CD4-positive, CD25-positive, alpha-beta regulatory T cell (primary cell): ENCODE measurements at places on chromosomes 2 and 18. TPM values are rescaled to one million over a fixed set of nuclear protein-coding genes. Genes with fewer than 3 reads are reported as not detected.

The CCL20 gene
- polyA plus RNA-seq, result 0.94 TPM

GRCh38 chr2:180952082-180952481, 28.3 kb upstream of the UBE2E3 start:
- no peak overlapping the region for H3K4me3 ChIP-seq
- H3K4me1 ChIP-seq, result no peaks in the 10 kb centered on the region
- H3K27me3 ChIP-seq, result peaks cover 3% of the 10 kb centered on the region
- DNase-seq, result no peak
- no peaks in the 10 kb centered on the region for H3K36me3 ChIP-seq

DNA sequence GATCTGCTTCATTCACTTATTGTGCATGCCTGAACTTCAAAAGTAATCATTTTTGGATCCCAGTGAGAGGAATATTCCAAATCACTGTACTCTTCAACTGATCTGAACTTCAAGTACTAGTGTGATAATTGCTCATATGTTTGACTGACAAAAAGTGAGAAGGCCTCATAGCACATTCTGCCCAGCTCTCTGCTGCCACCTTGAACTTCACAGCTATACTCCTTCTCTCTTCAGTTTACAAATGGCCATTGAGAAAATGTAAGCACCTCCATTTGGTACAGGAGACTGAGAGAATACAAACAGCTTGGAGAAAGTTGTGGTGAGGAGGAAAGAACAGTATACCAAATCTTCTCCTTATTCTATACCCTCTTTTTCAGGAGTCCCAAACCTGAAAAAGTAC, 946.0 kb upstream of the CHAC2 start:
- H3K27ac ChIP-seq, result no peak overlapping the region
- no peaks in the 10 kb centered on the region for H3K27me3 ChIP-seq
- no peak for DNase-seq
- H3K4me3 ChIP-seq, result no peak overlapping the region
- H3K36me3 ChIP-seq, result no peaks in the 10 kb centered on the region

The GREB1 gene
- 0.11 TPM for polyA plus RNA-seq

DNA sequence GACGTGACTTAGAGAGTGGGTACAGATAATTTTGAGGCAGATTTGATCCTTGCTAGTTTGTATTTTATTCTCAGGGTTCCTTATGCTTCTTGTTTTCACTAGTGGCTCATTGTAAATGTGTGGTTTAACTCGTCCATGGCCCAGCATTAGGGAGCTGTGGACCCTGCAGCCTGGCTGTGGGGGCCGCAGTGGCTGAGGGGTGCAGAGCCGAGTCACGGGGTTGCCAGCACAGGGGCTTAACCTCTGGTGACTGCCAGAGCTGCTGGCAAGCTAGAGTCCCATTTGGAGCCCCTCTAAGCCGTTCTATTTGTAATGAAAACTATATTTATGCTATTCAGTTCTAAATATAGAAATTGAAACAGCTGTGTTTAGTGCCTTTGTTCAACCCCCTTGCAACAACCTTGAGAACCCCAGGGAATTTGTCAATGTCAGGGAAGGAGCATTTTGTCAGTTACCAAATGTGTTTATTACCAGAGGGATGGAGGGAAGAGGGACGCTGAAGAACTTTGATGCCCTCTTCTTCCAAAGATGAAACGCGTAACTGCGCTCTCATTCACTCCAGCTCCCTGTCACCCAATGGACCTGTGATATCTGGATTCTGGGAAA, 269.9 kb downstream of the MYT1L start:
- DNase-seq, result no peak
- no peaks in the 10 kb centered on the region for H3K36me3 ChIP-seq
- peaks cover 5% of the 10 kb centered on the region for H3K4me1 ChIP-seq
- H3K27me3 ChIP-seq, result no peaks in the 10 kb centered on the region
- H3K27ac ChIP-seq, result no peak overlapping the region

DNA sequence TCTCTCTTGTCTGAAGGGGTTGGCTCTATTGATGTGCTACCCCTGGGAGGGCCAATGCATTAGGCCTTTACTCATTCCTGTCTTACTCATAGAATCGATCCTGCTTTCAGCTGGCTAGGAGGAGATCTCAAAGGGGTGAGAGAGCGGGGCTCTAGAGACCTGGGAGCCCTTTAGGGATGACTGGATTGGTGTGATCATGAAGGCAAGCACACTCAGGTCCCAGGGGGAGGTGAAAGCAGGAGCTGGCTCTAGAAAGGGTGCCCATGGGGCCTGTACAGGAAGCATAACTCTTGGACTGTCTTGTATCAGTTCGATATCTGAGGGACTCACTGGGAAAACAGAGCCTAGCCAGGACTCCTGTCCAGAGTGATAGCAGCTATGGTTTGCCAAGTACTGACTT, 47.8 kb downstream of the INPP4A start:
- peaks cover 36% of the 10 kb centered on the region for H3K36me3 ChIP-seq
- peaks cover 14% of the 10 kb centered on the region for H3K4me1 ChIP-seq
- no peak overlapping the region for H3K27ac ChIP-seq
- H3K4me3 ChIP-seq, result no peak overlapping the region
- H3K27me3 ChIP-seq, result no peaks in the 10 kb centered on the region

GRCh38 chr2:46275995-46276394, 21.2 kb upstream of the EPAS1 start:
- H3K27ac ChIP-seq, result no peak overlapping the region
- no peaks in the 10 kb centered on the region for H3K36me3 ChIP-seq
- peaks cover 1% of the 10 kb centered on the region for H3K27me3 ChIP-seq
- no peak overlapping the region for H3K4me3 ChIP-seq
- H3K4me1 ChIP-seq, result no peaks in the 10 kb centered on the region

- H3K36me3 ChIP-seq, result no peaks in the 10 kb centered on the region
- H3K4me3 ChIP-seq, result no peak overlapping the region
- no peak for DNase-seq
- no peaks in the 10 kb centered on the region for H3K4me1 ChIP-seq
- H3K27ac ChIP-seq, result no peak overlapping the region
These were observed 13.5 kb downstream of the LTBP1 start for GRCh38 chr2:32960238-32960637.

GRCh38 chr2:160984426-160985077, 175.7 kb upstream of the TANK start:
- no peaks in the 10 kb centered on the region for H3K36me3 ChIP-seq
- H3K27ac ChIP-seq, result no peak overlapping the region
- no peaks in the 10 kb centered on the region for H3K4me1 ChIP-seq

- no peaks in the 10 kb centered on the region for H3K36me3 ChIP-seq
- peaks cover 37% of the 10 kb centered on the region for H3K4me1 ChIP-seq
- peak; percentile 77 for DNase-seq
- peak within 1 kb of the TSS; percentile 74 for H3K4me3 ChIP-seq
- H3K27ac ChIP-seq, result peak within 1 kb of the TSS; percentile 86
These were observed at the start of gene SH2D6 for GRCh38 chr2:85418132-85419008. Gene SH2D6, plus strand, starts transcription at chr2:85418714. Its CDS starts 10,752 bp downstream, at chr2:85429466.

- no peak overlapping the region for H3K4me3 ChIP-seq
- DNase-seq, result no peak
- no peak overlapping the region for H3K27ac ChIP-seq
- H3K27me3 ChIP-seq, result no peaks in the 10 kb centered on the region
- H3K4me1 ChIP-seq, result peaks cover 4% of the 10 kb centered on the region
These were observed 89.0 kb downstream of the INSIG2 start for GRCh38 chr2:118177318-118177717.

DNA sequence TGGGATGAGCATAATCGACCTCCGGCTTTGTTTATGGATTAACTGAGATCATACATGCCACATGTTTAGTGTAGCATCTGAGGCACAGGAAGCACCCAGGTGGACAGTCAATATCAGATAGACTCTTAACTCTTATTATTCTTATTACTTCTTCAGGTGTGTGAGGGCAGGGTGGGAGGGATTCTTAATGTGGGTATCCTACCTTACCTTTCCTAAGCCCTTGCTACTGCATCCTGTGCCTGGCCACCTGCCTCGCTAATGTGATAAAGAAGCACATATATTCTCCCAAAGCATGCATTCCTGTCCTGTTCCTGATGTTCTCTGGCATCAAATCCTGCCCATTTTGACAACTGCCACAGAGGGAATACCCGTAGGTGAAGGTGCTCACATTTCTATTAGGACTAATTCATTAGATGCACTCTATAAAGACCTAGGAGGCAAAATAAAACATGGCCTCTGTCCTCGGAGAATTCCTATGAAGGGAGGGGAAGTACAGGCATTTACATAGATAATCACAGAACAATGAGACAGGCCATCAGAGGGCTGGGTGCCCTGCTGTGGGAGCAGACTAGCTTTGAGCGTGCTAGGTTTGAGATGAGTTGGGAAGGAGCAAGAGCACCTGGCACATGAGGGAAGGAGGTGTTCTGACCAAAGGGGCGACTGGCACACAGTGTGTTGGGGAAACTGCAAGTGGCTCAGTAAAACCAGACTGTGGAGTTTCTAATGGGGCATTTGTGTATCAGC, 19.5 kb upstream of the CELF4 start:
- no peaks in the 10 kb centered on the region for H3K27me3 ChIP-seq
- no peaks in the 10 kb centered on the region for H3K36me3 ChIP-seq
- H3K4me3 ChIP-seq, result no peak overlapping the region
- DNase-seq, result no peak
- no peaks in the 10 kb centered on the region for H3K4me1 ChIP-seq

GRCh38 chr2:62202019-62202722, 6.3 kb downstream of the B3GNT2 start:
- no peaks in the 10 kb centered on the region for H3K36me3 ChIP-seq
- peak overlapping the region; percentile 18 for H3K27ac ChIP-seq
- no peaks in the 10 kb centered on the region for H3K27me3 ChIP-seq

The SIX2 gene
- polyA plus RNA-seq, result not detected

GRCh38 chr2:100603948-100604633, 41.3 kb downstream of the PDCL3 start:
- H3K27ac ChIP-seq, result no peak overlapping the region
- no peaks in the 10 kb centered on the region for H3K36me3 ChIP-seq
- DNase-seq, result no peak
- H3K27me3 ChIP-seq, result no peaks in the 10 kb centered on the region
- H3K4me1 ChIP-seq, result peaks cover 9% of the 10 kb centered on the region

The GAD1 gene
- not detected for polyA plus RNA-seq

DNA sequence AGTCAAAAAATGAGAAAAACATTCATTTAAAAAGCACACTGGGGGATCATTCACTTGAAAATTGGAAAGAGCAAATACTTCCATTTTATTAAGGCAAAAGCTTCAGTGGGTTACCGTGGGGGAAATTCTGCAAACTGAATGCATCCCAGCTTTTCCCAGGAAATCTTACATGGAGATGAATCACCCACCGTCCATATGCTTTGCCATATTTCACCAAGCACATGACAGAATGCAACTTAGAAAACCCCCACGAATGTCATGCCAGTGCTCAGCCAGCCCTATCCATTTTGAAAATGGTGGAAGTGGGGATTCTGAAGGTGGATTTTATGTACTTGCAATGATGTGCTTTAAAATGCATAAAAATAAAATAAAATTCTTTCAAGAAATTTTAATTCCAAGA, 485.5 kb upstream of the ID2 start:
- no peaks in the 10 kb centered on the region for H3K36me3 ChIP-seq
- no peaks in the 10 kb centered on the region for H3K4me1 ChIP-seq
- no peaks in the 10 kb centered on the region for H3K27me3 ChIP-seq
- no peak overlapping the region for H3K4me3 ChIP-seq

The PPP1R1C gene
- polyA plus RNA-seq, result not detected

DNA sequence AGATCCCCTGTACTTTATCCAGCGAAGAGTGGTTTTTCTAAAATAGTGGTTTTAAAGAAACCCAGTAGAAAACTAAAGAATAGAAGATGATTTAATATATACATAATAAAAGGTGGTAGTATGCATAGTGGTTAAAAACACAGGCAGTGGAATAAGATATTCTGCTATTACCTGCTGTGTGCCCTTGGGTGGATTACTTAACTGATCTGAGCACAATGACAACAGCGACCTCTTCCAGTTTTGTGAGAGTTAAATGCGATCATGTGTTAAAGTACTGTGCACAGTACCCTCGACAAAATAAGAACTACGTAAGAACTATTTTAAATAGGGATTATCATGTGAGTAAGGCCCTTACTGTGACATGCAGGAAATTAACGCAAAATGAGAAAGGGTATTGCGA, 30.0 kb upstream of the CHMP1B start:
- H3K4me1 ChIP-seq, result no peaks in the 10 kb centered on the region
- no peak overlapping the region for H3K4me3 ChIP-seq
- no peak for DNase-seq
- H3K27me3 ChIP-seq, result no peaks in the 10 kb centered on the region
- H3K36me3 ChIP-seq, result no peaks in the 10 kb centered on the region

DNA sequence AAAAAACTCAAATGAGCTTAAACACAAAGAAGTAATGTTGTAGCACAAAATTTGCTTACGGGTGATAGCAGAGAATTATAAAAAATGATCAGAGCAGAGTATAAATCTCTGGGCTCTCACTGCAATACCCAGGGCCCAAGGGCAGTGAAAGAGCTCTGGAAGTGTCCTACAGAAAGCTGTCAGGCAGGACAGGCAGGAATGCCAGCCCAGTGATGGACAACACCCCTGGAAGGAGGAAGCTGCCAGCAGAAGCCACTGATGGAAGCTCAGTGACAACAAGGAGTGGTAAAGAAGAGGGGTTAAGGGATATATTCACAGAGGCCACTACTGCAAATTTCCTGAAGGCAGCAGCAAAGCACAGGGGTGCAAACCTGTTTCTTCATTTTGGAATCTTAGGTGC, 214.9 kb downstream of the L3MBTL4 start:
- no peak for DNase-seq
- no peak overlapping the region for H3K4me3 ChIP-seq
- H3K27ac ChIP-seq, result no peak overlapping the region
- no peaks in the 10 kb centered on the region for H3K27me3 ChIP-seq
- no peaks in the 10 kb centered on the region for H3K4me1 ChIP-seq

DNA sequence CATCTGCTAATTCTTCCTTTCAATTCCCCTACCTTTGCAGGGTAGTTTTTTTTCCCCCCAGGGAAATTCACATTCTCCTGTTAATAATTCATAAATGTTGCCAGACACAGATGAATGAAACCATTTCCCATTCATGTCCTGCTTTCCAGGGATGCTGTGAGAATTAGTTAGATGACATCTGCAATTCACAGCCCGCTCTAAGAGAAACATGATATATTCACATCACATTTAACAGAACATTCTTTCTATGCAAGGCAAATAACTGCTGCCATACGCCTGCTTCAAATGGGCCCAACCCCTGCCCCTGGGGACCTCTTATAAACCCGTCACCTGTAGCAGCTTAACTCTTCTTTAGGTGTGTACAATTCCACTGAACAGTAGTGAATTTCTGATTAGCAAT, 110.6 kb upstream of the CTAGE1 start:
- H3K4me3 ChIP-seq, result no peak overlapping the region
- H3K27me3 ChIP-seq, result no peaks in the 10 kb centered on the region
- DNase-seq, result no peak

DNA sequence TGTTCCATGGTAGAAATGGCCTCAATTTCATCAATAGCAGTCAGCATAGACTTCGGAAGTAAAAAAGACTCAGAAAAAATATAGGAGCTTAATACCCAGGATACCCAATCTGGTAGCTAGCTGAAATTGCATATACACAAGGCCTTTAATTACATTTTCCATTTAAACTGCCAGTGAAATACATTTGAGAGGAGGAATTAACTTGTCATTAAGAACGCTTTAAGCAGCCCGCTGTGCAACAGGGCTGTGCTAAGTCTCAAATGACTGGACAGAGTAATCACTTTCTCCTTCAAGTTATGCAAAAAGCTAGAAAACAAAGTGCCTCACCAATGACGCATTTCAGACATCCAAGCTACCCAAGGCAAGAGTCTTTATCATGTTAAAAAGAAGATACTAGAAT, 558.8 kb downstream of the MBD2 start:
- H3K4me1 ChIP-seq, result no peaks in the 10 kb centered on the region
- H3K27me3 ChIP-seq, result no peaks in the 10 kb centered on the region
- DNase-seq, result no peak
- H3K4me3 ChIP-seq, result no peak overlapping the region
- no peak overlapping the region for H3K27ac ChIP-seq

- H3K27me3 ChIP-seq, result no peaks in the 10 kb centered on the region
- no peaks in the 10 kb centered on the region for H3K36me3 ChIP-seq
- H3K27ac ChIP-seq, result no peak overlapping the region
- no peak for DNase-seq
- H3K4me1 ChIP-seq, result peaks cover 7% of the 10 kb centered on the region
These were observed 59.5 kb downstream of the TMEM131 start for GRCh38 chr2:97936199-97936598.
